ENCODE measurements at places on chromosomes 6 and 20.

DNA sequence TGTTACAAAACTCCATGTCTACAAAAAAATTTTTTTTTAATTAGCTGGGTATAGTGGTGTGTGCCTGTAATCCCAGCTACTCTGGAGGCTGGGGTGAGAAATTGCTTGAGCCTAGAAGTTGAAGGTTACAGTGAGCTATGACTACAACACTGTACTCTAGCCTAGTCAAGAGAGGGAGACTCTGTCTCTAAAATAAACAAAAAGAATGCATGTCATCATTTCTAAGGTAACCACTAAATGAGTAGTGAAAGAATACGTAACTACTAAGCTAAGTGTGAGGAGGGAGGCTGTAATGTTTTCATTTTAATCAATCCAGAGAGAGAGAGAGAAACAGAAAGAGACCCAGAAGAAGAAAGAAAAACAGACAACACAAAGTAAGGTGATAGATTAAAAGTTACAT lies 9.9 kb downstream of the SYCP2 start:
- DNase-seq, result no peak

DNA sequence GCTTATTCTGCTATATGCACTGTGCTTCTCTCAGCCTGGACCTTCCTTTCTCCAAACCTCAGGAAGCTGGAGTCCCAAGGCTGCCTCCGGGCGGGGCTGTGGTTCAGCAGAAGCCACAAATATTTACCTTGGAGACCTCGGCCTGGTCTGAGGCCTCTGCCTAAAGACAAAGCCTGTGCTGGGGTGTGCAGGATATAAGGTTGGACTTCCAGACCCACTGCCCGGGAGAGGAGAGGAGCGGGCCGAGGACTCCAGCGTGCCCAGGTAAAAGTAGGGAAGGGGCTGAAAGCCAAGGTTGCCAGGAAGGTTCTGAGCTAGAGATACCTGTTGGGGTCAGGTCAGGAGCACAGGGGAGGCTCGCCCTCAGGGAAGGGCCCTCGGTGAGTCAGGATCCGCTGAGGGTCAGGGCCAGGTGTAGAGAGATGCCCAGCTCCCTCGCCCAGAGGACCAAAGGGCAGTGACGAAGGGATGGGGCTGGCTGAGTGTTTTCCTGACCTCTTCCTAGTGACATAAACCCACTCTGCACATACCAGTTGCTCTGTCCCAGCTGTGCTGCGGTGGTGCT lies at the start of gene BPIFB1:
Gene BPIFB1 (plus strand): TSS at position 224 of the 565 bp plus-strand sequence. CDS start 2,860 bp downstream, outside the sequence.
- no peak for DNase-seq

GRCh38 chr6:5481033-5481432 lies 219.7 kb downstream of the FARS2 start:
- DNase-seq, result no peak

GRCh38 chr6:144893680-144894151 lies 608.6 kb downstream of the UTRN start:
- DNase-seq, result no peak

GRCh38 chr6:154513601-154514320 lies 3.3 kb upstream of the CNKSR3 start:
- no peak for DNase-seq

- no peak for DNase-seq
Measured at GRCh38 chr20:58254890-58255289, 26.4 kb upstream of the ANKRD60 start.

DNA sequence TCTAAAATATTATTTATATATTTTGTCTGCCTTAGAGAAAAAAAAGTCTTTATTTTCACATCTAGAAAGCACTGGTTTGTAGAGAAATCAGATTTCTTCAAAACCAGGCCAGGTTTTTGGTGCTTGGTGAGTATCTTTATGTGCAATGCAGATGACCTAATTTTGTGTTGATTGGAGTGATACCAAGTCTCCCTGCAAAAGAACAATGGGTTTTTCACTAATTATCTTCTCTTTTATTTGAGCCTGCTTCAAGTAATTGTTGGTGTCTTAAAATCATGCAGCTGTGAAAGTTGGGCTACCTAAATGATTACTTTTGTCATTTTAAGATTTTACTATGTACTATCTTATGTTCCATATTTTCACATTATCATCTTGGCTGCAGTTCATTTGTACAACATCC lies 874.7 kb downstream of the TFAP2A start:
- peak; percentile 65 for DNase-seq

DNA sequence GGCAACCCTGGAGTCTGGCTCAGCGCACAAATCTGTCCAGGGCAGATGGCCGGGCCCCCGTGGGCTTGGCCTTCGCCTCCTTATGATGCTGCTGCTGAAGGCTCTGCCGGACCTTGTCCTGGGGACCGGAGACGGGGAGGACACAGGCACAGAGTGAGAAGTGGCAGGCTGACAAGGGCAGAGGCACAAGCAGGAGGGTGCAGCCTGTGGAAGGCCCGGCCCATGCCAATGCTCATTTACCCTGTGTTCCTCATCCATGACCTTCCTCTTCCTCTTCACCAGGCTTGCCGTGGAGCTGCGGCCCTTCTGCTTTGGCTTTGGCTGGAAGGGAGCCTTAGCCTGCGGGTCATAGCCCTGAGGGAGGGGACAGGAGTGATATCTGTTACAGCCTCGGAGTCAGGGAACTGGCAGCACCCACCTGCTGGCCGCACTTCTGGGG lies 2.4 kb downstream of the B3GALT4 start:
- DNase-seq, result no peak

DNA sequence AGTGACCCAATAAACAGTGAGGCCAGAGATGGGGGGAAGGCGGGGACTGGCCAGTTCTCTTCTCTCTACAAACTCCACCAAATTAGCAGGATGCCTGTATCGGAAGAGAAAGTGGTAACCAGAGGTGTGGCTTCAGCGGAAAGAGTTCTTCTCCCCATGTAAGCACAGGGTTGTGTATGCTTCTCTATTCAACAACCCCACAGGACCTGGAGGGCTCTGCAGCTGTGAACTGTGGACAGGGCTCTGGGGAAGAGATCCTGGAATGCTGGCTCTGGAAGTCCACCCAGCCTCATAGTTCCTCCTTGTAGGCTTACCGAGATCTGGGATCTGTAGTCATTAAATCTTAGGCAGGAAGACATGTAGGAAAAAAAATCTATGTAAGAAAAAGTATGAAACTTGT lies 186.2 kb downstream of the FOXC1 start:
- DNase-seq, result no peak

DNA sequence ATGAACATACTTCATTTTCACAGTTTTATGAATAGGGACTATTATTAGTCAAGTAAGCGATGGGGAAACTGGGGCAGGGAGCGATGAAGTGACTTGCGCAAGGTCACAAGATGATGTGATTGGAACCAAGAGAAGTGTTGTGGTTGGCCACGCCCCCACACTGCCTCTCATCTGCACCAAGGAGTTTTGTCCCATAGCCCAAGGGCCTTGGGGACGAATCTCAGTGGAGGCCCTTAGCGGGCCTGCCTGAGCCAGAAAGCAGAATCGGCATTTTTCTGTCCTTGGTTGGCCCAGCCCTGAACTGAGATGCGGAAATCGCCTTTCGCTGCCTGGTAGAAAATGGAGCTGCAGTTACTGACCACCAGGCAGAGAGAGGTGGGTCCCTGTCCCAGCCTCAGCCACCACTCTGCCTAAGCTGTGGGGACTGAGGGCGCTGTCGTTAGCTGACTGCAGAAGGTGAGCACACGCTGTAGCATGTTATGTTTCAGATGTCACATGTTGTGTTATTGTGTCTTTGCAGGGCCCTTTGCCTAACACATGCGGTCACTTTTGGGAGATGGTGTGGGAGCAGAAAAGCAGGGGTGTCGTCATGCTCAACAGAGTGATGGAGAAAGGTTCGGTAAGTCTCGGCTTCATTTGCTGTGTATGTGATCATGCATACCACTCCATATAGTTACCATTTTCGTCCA lies 57.8 kb downstream of the PTPN1 start:
- DNase-seq, result no peak

DNA sequence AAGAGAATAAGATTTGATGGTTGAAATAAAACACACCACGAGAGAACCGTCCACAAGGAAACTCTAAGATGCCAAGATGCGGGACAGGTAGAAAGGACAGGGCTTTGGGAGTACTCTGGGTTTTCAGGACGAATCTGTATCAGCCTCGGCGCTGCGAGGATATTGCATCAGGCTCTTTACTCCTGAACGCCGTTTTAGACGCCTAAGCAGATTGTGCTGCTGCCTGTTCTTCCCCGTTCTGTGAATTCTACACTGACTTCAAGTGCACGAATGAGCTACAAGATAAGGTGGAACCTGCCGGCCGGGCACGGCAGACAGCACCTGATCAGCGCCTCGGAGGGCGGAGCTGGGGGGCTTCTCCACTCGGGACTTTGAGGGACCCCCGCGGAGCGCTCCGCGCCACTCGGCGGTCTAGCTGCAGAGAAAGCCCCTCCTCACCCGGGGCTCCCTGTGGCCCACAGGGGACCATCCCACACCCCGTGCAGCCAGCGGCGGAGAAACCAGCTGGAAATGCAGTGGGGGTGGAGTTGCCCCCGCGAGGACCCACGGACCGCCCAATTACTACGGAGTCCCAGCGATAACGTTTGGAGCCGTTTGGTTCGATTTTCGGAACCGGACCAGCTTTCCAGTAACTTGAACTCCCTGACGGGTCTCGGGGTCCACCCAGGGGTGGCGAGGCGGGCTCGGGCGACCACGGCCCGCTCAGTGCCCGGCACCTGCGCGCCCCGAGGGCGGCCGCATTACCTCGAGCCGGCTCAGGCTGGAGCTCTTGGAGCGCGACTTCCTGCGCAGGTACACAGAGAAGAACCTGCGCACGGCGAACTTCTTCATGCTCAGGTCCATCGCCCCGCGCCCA lies 646 bp downstream of the RPS6KA2 start:
- peak; percentile 40 for DNase-seq

All from cardiac fibroblast (primary cell).